ENCODE measurements at places on chromosomes 3 and 15.

- no peak for DNase-seq
Observed at GRCh38 chr3:184748219-184749135, 36.6 kb upstream of the MAGEF1 start.

GRCh38 chr3:50652709-50653108 lies 22.0 kb upstream of the DOCK3 start:
- DNase-seq = no peak

DNA sequence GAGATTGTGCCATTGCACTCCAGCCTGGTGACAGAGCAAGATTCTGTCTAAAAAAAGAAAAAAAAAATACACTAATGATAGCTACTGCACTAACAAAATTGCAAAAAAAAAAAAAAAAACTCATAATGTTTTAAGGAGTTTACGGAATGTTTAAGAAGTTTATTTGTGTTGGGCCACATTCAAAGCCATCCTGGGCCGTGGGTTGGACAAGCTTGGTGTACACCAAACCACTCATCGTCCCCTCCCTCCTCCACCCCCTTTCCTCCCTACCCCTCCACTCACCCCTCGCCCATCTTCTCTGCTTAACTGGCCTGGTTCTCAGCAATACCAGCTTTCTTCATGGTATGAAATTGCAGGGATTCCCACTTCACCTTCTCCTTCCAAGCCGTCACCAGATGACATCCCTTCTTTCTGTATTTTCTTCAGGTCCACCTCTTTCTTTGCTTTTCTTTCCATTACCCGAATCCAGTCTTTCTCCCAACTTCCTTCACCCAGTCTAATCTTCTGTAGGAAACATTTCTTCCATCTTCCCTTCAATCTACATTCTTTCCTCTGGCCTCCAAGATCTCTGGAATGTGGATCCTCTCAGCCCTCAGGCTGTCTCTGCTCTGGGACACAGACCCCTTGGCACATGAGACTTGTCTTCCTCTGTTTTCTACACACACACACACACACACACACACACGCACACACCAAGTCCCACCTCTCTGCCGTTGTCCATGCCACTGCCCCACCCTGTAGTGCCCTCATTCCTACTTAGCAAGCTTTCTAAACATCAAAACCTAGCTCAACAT lies 3.5 kb upstream of the MESP1 start:
- no peak for DNase-seq

DNA sequence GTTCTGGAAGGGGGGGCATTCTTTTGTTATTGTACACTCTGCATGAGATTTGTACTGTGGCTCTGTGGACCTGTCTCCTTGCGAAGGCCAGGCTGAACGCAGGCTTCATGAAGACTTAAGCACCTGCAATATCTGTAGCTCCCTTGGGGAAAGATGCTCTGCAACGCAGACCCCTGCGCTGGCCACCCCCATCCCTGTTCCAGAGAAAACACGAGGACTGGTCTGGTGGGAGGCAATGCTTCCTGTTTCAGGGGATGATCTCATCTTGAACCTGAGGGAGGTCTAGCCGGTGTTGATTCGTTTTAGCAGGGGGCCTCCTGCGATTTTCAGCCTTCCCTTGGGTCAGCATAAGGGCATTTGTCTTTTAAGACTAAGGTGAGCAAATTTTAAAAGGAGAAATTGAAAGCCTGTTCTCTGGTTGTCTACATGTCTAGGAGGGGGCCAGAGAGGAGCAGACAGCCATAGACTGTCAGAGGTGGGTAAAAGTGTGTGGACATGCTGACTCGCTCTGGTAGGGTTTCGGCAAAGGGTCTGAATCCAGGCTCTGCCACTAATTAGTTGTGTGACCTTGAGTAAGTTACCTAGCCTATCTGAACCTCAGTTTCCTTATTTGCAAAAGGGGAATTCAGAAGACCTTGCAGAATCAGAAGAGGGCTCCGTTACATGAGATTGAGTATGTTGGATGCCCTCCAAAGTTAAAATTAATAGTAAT lies 80.9 kb upstream of the RASGRF1 start:
- DNase-seq = no peak

DNA sequence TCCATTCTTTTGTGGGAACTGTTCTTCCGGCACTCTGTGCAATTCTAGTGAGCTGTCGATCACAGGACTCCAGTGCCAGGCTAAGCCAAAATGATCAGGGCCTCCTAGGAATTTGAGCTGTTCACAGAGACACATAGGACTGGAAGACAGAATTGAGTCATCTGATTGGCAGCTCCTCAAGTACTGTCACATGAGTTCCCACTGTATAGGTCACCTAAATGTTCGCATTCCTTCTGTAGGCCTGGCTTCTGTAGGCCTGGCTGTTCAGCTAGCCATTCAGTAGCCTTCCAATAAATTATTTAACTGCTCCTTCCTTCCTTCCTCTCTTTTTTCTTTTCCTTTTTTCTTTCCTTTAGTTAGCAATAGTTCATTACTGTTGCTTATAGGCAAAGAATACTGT lies 4.3 kb downstream of the PROS1 start:
- no peak for DNase-seq

Data from stimulated activated CD8-positive, alpha-beta memory T cell treated with anti-CD3 and anti-CD28 coated beads, Interleukin-2, amount 100 ng/mL, for 1 hour (primary cell).